ENCODE measurements at places on chromosomes 2 and 18.

DNA sequence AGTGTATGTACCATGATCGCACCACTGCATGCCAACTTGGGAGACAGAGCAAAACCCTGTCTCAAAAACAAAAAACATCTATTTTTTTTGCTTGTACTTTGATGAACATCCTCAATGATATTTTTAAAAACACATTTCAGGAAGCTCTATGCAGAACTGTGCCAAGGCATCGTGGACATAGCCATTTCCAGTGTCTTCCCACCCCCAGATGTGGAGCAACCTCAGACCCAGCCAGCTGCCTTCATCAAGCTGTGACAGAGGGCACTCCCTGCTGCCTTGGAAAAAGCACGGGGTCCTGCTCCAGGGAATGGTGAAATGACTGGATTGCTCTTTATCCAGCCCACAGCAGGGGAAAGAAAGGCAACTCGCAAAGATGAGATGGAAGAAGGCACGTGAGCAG, 13.7 kb upstream of the POLR1B start:
- DNase-seq = no peak

- DNase-seq = no peak
Observed at GRCh38 chr18:50199921-50200320, 5.0 kb upstream of the MYO5B start.

- no peak for DNase-seq
Observed at GRCh38 chr2:16020389-16021008, 80.1 kb downstream of the MYCN start.

GRCh38 chr2:71330585-71331330, 824 bp upstream of the ZNF638 start:
- peak; percentile 18 for DNase-seq

- DNase-seq = no peak
Observed at GRCh38 chr2:126899616-126900185, 1.0 kb downstream of the TEX51 start.
